ENCODE measurements at places on chromosomes 2 and 18. TPM values are rescaled to one million over a fixed set of nuclear protein-coding genes. Genes with fewer than 3 reads are reported as not detected.

GRCh38 chr2:38719706-38720105, 31.5 kb downstream of the SRSF7 start:
- no peak for DNase-seq

DNA sequence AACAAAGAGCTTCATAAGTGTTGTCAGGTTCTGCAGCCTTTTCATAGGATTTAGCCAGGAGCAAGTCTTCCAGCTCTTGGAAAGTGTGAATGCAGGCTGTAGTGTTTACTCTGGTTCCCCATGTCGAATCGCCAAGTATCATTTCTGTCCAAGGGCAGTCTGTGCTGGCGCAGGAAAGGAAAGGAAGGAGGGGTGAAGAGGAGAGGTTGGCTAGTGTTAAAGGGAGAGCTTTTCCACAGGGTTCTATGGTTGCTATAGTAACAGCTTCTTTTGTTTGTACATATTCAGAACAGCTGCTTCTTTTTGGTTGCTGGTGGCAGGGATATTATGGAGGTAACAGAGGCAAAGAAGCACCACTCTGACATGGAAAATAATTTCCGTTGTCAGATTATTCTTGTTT, 69.9 kb downstream of the KCNH7 start:
- DNase-seq: no peak

- no peak for DNase-seq
Observed at GRCh38 chr2:43052944-43053306, 173.5 kb downstream of the ZFP36L2 start.

GRCh38 chr18:45423659-45424058, 191.6 kb upstream of the SLC14A2 start:
- no peak for DNase-seq

DNA sequence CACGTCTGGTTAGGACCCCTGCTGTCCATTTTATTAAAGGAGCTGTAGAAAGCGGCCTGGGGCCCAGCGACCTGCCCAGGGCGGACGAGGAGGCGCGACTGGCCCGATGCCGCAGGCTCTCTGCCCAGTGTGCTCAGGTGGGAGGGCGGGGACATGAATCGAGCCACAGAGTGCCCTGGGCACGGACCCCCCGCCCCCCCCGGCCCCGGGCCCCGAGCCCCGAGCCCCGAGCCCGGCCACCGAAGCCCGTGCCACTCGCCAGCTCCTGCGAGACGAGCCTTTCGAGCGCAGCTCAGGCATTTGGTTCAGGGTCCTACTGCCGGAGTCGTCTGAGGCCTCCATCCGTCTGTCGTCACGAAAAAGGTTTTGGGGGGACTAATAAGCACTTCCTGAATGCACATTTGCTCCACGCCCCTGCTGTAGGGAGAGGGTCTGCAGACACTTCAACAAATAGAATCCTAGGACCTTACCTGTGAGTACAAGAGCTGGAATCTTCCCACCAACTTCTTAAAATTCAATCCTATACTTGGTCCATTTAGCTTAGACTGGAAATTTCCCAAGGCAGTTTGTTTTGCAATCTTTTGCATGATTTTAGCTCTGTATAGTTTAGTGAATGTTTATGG, 602 bp upstream of the ADAM17 start:
- no peak for DNase-seq

DNA sequence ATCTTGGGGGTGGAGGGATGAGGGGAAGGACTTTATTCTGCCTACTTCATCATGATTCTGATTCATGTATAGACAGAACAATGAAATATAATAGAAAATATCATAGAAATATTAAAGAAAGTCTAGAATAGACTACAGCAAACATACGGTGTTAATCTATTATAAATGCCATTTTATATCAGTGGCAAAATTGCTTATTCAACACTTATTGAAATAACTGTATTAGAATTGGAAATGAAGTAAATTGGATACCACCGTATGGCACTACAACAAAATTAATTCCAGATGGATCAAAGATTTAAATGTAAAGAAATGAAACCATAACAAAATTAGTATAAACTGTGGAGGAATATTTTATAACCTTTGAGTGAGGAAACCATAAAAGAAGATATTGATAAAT, 213.3 kb upstream of the CTAGE1 start:
- no peak for DNase-seq

GRCh38 chr18:32302806-32303205, 113.0 kb downstream of the MEP1B start:
- no peak for DNase-seq

DNA sequence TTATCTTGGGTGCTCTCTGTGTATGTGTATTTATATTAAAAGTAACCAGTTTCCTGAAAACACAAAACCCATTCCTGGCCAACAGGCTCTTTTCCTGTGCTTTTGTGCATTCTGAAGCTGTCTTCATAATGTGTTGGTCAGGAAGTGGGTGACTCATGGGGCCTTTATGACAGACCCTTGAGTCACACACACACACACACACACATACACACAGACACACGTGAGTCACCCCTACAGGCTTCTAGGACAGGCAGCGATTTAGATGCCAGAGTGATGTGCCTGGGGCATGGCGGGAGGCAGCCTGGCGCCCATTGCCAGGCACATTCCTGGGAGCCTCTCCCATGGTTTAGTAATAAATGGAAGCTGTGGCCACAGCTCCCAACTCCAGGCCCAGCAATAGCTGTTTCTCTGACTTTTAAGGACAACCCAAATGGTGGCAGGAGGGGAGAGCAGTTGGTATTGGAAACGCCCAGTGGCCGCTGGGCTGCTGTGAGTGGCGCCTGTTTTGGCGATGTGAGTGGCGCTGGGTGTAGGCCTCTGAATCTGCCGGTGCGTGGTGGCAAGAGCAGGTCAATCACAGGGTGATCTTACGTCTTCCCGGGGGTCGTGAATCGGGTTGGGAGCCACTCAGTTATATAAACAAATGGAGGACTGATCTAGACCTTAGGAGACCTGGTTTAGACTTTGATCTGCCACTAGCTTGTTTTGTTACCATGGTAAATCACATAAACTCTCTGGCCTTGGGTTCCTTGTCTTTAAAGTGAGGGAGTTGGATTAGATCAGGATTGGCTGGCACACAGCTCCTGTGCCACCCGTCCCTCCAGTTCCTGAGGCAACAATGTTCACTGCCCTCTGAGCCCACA, 150.7 kb upstream of the DLX2 start:
- no peak for DNase-seq

- DNase-seq: no peak
Observed at GRCh38 chr18:2776601-2777000, 70.2 kb upstream of the EMILIN2 start.

DNA sequence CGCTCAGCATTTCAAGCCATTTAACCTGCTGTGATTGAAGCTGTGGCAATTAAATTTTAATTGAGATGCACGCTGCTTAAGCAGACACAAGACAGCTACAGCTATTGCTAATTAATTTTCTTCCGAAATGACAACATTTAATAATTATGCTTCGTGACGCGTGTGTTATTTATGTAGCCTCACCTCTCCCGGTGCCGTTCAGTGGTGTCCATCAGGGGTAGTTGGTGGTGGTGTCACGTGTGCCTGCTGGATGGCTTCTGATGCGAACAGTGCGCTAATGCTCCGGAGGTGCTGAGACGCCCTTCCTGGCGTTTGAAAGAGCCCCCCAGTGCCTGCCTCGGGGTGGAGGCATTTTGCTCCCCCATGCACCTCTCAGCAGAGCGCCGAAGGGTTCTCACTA, 39.5 kb downstream of the GLI2 start:
- DNase-seq: no peak

DNA sequence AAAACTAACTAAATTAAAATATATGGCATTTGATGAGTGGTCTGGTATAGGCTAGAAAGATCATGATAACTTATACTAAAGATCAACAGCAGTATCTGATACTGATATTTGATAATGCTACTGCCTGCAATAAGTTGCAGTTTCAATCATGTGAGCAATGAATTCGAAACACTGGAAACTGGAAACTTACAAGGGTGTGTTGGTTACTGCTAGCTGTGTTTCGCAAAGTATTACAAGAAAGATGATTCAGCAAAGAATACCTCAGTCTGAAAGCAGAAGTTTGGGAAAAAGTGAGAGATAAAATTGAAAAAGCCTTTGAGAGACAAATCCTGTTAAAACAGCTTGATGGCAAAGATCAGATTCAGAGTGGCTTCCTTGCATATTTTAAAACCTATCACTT, 294.5 kb downstream of the CCDC178 start:
- DNase-seq: no peak

- DNase-seq: no peak
Observed at GRCh38 chr2:20414806-20415205, 32.1 kb upstream of the RHOB start.

DNA sequence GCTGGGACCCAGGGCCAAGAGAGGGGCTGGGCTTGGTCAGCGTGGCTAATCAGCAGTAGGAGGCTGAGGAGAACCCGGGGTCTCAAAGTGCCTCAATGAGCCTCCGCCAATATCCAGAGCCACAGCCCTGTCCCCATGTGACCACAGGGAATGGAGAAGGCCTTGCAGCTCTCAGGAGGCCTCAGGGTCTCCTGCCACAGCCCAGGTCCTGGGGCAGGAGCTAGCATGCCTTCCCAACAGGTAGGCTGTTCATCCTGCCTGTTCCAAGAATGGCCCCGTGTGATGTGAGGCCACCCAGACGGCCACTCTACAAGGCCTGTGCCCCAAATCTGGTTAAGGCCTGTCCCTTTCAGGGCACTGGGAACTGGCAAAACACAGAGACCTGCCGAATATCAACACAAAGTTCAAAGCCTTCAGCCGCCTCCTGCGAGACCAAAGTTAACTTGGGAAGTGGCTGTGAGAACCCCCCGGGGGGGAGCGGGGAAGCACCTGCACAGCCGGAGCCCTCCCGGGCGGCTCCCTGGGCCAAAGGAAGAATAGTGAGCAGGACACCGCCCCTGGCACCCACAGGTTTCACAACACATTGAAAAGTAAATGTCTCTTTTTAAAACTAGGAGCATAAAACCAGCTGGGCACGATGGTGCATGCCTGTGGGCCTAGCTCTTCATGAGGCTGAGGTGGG, 4.5 kb upstream of the LIMS2 start:
- DNase-seq: no peak

GRCh38 chr18:79394534-79395307, 1.0 kb upstream of the NFATC1 start:
- peak; percentile 41 for DNase-seq

DNA sequence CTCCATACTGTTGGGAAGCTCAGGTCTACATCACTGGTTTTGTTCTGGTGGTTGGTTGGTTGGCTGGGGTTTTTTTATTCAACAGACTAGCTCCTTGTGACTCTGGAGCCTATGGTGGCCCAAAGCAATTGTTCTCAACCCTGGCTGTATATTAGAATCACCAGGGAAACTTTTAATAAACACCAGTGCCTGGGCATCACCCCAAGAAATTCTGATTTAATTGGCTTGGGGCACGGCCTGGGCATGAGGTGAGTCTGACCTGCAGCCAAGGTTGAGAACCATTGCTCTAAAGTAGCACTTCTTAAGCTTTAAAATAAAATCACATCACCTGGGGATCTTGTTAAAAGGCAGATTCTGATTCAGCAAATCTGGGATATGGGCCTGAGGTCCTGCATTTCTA, 184.1 kb downstream of the C1D start:
- DNase-seq: no peak

DNA sequence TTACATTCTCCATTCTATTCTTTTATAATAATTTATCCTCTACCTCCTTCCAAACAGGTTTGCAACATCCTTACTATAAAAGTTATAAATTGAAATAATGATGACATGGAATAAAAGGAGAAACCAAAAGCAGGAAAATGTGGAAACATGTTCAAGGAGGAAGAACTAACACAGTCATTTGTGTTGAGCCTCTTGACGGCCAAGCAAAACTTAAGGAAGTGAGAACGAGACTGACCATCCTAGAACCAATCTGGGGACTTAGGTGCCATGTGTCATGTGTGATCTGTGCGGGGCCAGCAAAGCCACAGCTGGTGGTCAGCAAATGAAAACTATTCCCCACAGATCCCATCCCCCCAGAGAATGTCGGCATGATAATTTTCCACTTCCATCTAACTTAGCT, 25.6 kb upstream of the FAM124B start:
- DNase-seq: no peak

- no peak for DNase-seq
Observed at GRCh38 chr2:179186126-179186525, 78.5 kb downstream of the SESTD1 start.

- DNase-seq: no peak
Observed at GRCh38 chr2:218368621-218369153, 12.0 kb downstream of the CATIP start.

DNA sequence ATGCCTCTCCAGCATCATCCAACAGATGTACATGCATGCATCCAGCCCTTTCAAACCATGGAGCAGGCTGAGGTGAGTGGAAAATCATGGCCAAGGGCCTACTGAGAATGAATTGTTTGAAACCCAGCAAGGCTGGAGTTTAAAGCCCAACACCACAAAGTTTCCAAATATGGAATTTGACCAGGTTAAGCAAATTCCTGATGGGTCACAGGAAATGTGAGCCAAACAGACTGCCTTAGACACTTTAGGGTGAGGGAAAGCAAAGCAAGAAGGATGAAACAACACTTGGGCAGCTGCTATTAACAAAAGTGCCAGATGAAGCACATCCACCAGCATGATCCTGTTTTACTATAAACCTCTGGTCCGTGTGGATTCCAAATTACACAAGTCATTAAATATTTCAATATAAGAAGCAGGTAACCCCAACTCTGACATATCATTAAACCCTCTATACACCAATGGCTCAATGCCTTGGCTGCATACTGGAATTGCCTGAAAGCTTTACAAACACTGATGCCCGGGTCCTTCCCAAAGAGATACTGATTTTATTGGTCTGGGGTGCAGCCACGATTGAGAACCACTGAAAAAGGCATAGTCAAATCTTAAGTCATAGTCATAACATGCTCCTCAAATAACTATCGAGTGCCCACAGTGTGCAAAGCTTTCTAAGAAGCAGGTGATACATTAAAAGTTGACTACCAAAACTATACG, 9.1 kb downstream of the KLF7 start:
- no peak for DNase-seq

DNA sequence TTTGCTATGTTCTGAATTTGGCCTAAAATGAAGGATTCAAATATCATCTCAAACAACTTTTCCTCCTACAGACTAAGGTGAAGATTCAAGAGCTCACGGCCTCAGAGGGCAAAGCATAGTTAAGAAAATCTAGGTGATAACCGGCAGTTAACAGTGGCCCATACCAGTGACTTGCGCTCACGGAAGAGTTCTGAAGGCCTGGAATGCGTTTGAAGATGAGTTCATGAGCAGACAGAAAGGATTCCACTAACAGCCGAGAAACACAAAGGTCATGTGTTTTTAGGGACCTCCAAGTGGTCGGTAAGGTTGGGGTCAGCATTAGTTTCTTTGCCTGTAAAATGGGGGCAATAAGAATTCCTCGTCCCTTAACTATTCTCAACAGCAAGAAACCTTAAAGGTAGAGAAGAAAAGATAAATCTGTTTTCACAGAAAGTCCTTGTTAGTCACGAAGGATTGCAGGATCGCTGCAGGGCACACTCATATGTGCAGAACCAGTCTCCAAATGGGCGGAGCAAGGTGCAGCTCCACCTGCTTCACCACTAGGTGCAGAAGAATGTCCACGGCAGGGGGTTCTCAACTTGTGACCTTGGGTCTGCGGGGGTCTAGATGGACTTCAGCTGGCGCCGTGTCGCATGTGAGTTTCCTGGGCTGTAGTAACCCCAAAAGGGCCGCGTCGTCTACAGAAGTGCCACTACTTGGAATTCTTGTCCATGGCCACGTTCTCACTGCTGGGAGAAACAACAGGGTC, 708 bp upstream of the RPIA start:
- DNase-seq: peak; percentile 18

GRCh38 chr2:75810611-75811330, 100.1 kb upstream of the GCFC2 start:
- no peak for DNase-seq

Gene ACADL
- not detected for total RNA-seq

Gene ZNF532
- 17.7 TPM for total RNA-seq

Gene NABP1
- total RNA-seq: 61.9 TPM

Gene LAMA1
- not detected for total RNA-seq

Gene C1QL2
- total RNA-seq: not detected

Gene PDIA6
- total RNA-seq: 53.3 TPM

Gene CYP1B1
- total RNA-seq: 0.44 TPM
